Daoy (cell line): ENCODE measurements at places on chromosomes 16 and 17.

GRCh38 chr17:67055041-67055443 is 10.7 kb downstream of the CACNG1 start:
- no peak for DNase-seq

GRCh38 chr16:67164599-67165061 is at the start of gene HSF4:
HSF4 (plus strand) TSS chr16:67164745; CDS start chr16:67164812, 67 bp downstream.
- DNase-seq = no peak

- peak; percentile 93 for DNase-seq
These were observed 372.7 kb downstream of the SLC39A11 start for GRCh38 chr17:72719578-72720493.

- no peak for DNase-seq
These were observed 1.2 kb downstream of the GID4 start for GRCh38 chr17:18040261-18040858.

- peak; percentile 46 for DNase-seq
These were observed 72.8 kb downstream of the MMD start for GRCh38 chr17:55348749-55349354.

- no peak for DNase-seq
These were observed 72.7 kb downstream of the GAS7 start for GRCh38 chr17:10125531-10126275.

DNA sequence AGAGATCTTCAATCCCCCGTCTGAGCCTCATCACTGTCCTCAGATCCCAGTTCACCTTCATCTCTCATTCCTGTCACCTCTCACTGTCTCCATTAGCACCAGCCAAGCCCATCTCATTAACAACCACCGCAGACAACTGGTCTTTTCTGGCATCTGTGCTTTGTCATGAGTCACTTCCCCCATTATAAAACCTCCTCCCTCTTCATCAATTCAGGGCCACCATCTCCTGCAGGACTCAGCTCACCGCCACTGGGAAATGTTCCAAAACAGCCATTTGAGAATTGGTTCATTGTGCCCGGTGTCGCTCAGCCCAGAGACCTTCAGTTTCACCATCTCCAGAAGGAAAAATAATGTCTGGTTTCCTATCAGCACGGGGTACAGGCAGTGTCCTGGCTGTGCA is 56.9 kb upstream of the TEKT3 start:
- peak; percentile 90 for DNase-seq

- no peak for DNase-seq
These were observed 143.7 kb upstream of the CDH5 start for GRCh38 chr16:66222756-66223155.

- DNase-seq = peak; percentile 67
These were observed at the start of gene PNMT for GRCh38 chr17:39667945-39668924. PNMT (plus strand) TSS chr17:39668453; CDS start chr17:39668476, 23 bp downstream.

- no peak for DNase-seq
These were observed 70.8 kb downstream of the KANSL1 start for GRCh38 chr17:46122486-46122871.

GRCh38 chr17:39769974-39770587 is 32.3 kb downstream of the GRB7 start:
- DNase-seq = peak; percentile 73
